ENCODE measurements at places on chromosomes 16 and 17.

- DNase-seq, result no peak
These were observed 293.4 kb downstream of the XYLT1 start for GRCh38 chr16:17177242-17177958.

DNA sequence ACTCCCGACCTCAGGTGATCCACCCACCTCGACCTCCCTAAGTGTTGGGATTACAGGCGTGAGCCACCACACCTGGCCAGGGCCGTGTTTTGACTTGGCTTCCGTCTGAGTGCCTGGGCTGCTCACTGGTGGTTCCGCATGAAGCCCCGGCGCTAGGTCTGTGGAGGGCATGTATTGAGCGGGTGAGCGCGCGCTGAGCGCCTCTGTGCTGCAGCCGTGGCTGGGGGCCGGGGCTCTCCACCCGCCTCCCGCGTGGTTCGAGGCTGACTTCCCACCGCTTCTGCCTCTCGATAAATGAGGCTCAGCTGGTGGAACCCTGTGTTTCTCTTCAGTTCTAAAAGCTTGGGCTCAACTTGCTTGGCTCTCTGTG lies 38.9 kb upstream of the ATP2A3 start:
- DNase-seq, result no peak

- no peak for DNase-seq
These were observed 25.1 kb downstream of the SALL1 start for GRCh38 chr16:51125992-51126391.

DNA sequence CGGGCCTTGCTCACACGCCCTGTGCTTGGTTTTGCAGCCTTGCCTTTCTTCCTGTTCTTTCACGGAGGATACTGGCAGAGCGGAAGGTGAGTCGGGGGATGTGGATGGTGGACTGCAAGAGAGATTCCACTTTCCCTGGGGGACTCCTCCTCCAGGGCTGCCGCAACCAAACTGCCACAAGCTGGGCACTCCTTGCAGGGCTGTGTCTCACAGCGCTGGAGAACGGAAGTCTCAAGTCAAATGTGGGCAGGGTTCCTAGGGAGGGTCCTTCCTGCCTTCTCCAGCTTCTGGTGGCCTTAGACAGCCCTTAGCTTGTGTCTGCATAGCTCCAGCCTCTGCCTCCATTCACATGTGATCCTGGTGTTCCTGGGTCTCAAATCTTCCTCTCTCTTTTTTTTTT lies 11.4 kb upstream of the BIRC5 start:
- no peak for DNase-seq

- no peak for DNase-seq
These were observed 22.6 kb upstream of the UBE2G1 start for GRCh38 chr17:4389079-4389478.

- no peak for DNase-seq
These were observed 1.9 kb downstream of the NQO1 start for GRCh38 chr16:69724414-69724873.
